ENCODE measurements at places on chromosomes 3 and 15. TPM values are rescaled to one million over a fixed set of nuclear protein-coding genes. Genes with fewer than 3 reads are reported as not detected.

SLC28A2 gene
- 2.4 TPM for total RNA-seq

DNA sequence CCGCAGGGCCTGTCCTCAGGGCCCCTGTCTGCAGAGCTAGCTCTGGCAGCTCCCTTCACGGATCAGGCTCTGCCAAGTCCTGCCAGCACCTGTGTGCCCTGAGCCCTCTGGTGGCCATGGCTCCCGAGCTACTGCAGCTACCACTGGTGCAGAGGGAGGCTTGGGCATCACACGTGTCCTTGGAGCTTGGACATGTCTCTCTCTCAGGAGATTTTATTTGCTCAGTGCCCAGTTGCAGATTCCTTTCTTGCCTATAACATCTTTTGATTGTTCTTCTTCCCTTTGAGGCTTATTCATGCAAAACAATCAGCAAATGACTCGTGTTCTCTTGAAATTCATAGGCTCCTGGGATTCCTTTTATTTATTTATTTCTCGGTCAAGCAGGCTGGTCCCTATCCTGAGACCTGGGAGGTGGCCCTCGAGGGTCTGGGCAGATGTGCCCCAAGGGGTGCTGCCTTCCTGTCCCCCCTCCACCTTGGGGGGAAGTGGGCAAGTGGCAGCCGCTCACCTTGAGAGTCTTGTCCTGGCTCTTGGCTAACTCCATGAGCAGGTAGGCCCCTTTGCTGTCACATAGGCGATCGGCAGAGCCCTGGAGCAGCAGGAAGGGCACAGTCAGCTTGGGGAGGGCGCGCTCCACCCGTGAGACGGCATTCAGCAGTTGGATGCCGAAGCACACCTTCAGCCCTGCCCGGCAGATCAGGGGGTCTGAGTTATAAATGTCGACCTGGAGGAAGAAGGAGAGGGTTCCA is 21.9 kb downstream of the ABTB1 start:
- peaks cover 14% of the 10 kb centered on the region for H3K4me1 ChIP-seq
- no peak overlapping the region for H3K4me3 ChIP-seq
- no peaks in the 10 kb centered on the region for H3K27me3 ChIP-seq
- H3K27ac ChIP-seq = no peak overlapping the region

CKMT1B gene
- 73.2 TPM for total RNA-seq

SLC15A2 gene
- total RNA-seq = 3.4 TPM

DNA sequence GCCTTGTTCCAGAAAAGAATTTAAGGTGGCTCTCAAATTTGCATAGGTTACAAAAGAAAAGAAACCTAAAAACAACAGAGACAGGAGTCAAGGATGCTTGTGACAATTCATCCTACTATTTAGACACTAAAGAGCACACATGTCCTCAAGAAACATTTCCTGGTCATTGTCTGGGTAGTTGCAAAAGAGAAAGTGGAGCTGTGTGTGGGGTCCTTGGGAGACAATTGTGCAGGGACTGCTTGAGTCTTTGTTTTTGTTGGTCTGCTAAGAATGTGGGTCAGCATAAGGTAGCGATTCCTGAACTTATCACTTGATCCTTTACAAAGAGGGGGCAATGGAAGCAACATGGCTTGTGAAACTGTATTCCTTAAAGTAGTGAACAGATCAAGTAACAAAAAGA is 185.3 kb downstream of the KCNAB1 start:
- no peaks in the 10 kb centered on the region for H3K36me3 ChIP-seq
- no peaks in the 10 kb centered on the region for H3K4me1 ChIP-seq
- H3K27me3 ChIP-seq = no peaks in the 10 kb centered on the region
- no peak overlapping the region for H3K27ac ChIP-seq
- DNase-seq = no peak

GRCh38 chr3:105816833-105817232 is 52.0 kb downstream of the CBLB start:
- H3K36me3 ChIP-seq = peaks cover 40% of the 10 kb centered on the region
- H3K27me3 ChIP-seq = no peaks in the 10 kb centered on the region
- H3K4me1 ChIP-seq = peaks cover 22% of the 10 kb centered on the region
- H3K4me3 ChIP-seq = no peak overlapping the region
- DNase-seq = no peak
- H3K27ac ChIP-seq = no peak overlapping the region

- H3K4me3 ChIP-seq = peak overlapping the region; percentile 65
- peaks cover 23% of the 10 kb centered on the region for H3K4me1 ChIP-seq
- no peak overlapping the region for H3K27ac ChIP-seq
- H3K36me3 ChIP-seq = no peaks in the 10 kb centered on the region
- DNase-seq = no peak
Observed at GRCh38 chr15:85766001-85766831, 28.5 kb downstream of the KLHL25 start.

DNA sequence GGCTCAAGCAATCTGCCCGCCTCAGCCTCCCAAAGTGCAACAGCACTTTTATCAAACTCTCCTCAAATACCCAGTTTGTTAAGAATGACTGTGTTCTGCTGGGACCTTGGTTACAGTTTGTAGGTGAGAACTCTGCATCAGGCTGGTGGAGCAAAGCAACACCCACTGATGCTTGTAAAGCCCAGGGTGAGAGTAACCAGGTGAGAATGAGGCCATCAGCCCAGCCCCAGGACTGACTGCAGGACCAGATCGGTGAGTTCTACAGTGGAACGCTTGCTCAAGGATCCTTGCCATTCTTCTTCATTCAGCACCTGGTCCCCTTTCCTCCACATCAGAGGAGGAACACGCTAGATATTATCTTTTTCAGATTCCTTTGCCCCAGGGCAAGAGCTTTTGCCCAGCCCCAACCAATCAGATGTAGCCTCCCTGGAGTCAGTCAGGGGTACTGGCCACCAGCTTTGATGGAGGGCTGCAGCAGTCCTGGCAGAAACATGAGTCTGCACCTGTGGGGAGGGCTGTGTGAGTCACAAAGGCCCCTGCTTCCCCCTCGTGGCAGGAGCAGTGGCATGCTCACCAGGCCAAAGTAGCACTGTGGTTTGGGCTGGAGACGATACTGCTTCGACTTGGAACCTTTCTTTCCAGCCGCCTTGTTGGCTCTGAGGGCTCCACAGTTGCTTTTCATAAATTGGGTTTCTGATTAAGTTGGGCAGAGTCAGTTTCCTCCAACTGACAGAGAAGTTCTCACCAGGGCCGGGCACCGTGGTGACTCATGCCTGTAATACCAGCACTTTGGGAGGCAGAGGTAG is 3.5 kb upstream of the SHISA5 start:
- peak overlapping the region; percentile 85 for H3K27ac ChIP-seq
- H3K36me3 ChIP-seq = no peaks in the 10 kb centered on the region
- peaks cover 15% of the 10 kb centered on the region for H3K4me1 ChIP-seq
- no peak for DNase-seq
- H3K4me3 ChIP-seq = peak overlapping the region; percentile 71

- H3K27ac ChIP-seq = no peak overlapping the region
- DNase-seq = no peak
- peaks cover 30% of the 10 kb centered on the region for H3K4me1 ChIP-seq
- peaks cover 3% of the 10 kb centered on the region for H3K27me3 ChIP-seq
- H3K36me3 ChIP-seq = no peaks in the 10 kb centered on the region
Observed at GRCh38 chr15:63482874-63483323, 21.5 kb upstream of the USP3 start.

GRCh38 chr15:67593562-67593961 is 51.1 kb downstream of the MAP2K5 start:
- H3K4me3 ChIP-seq = no peak overlapping the region
- H3K27me3 ChIP-seq = no peaks in the 10 kb centered on the region
- no peak for DNase-seq
- no peak overlapping the region for H3K27ac ChIP-seq

- peaks cover 21% of the 10 kb centered on the region for H3K4me1 ChIP-seq
- DNase-seq = no peak
- no peak overlapping the region for H3K27ac ChIP-seq
- no peaks in the 10 kb centered on the region for H3K36me3 ChIP-seq
Observed at GRCh38 chr3:21751886-21752285, 876 bp upstream of the ZNF385D start.

LDHAL6B gene
- total RNA-seq = not detected

SEC22A gene
- 21.5 TPM for total RNA-seq

DNA sequence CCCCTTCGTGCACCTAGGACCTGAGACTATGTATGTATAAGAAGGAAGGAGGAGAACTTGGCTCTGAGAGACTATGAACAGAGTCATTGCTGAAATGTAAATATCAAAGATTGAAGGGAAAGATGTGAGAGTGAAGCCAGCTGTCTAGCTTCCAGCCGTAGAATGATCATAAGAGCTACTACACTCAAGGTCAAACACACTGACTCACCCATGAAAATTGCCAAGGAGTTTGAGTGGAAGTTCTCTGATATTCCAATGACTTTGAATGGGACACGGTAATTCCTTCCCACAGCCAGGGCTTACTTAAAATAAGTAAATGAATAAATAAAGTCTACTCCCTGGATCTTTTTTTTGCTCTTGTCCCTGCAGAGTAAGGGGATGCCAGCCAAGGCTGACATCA is 398.9 kb upstream of the TPRG1 start:
- no peak for DNase-seq
- peaks cover 6% of the 10 kb centered on the region for H3K4me1 ChIP-seq
- H3K36me3 ChIP-seq = no peaks in the 10 kb centered on the region

DNA sequence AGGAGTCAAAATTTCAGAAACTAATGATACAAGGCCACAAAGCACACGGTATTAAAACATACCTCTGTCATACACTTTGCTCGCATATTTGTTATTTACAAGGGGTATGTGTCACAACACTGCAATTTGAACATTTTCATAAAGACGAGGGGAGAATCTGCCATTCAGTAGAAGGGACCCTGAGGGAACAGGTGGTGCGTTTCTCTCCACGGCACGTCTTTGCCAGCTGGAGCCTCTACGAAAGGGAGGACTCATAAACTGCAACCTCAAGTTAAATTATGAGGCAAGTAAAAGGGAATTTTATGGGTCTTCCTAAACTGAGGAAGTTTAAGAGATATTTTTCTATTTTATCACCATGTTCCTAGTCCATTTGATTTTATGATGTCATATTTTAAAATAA is 19.1 kb downstream of the ATP10A start:
- peaks cover 8% of the 10 kb centered on the region for H3K4me1 ChIP-seq
- no peak overlapping the region for H3K27ac ChIP-seq
- H3K4me3 ChIP-seq = no peak overlapping the region
- H3K27me3 ChIP-seq = peaks cover 16% of the 10 kb centered on the region

CCDC33 gene
- 5.0 TPM for total RNA-seq

GRCh38 chr3:123843668-123844067 is 40.5 kb downstream of the MYLK start:
- H3K27ac ChIP-seq = no peak overlapping the region
- H3K27me3 ChIP-seq = no peaks in the 10 kb centered on the region
- no peaks in the 10 kb centered on the region for H3K4me1 ChIP-seq

RGMA gene
- 37.0 TPM for total RNA-seq

PATL2 gene
- total RNA-seq = 1.0 TPM

DNA sequence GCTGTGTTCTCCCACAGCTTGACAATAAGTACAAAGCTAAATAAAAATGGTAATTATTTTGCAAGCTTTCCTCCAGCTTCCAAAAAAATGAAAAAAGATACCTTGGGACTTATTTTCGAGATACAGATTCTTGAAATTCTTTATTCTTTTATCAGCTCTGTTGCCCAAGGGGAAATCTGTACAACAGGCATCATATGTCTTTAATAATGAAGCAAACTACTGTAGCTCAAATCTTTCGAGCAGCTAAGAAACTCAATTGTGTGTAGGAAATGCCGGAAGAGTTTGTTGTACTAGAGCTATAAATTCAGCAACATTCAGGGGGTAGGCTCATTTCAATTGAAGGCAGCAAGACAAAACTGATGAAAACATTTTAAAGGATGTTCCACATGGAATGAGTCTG is 297.7 kb downstream of the GBE1 start:
- H3K27me3 ChIP-seq = no peaks in the 10 kb centered on the region
- no peak for DNase-seq
- H3K36me3 ChIP-seq = no peaks in the 10 kb centered on the region
- H3K4me1 ChIP-seq = peaks cover 5% of the 10 kb centered on the region
- no peak overlapping the region for H3K4me3 ChIP-seq
- H3K27ac ChIP-seq = no peak overlapping the region

DNA sequence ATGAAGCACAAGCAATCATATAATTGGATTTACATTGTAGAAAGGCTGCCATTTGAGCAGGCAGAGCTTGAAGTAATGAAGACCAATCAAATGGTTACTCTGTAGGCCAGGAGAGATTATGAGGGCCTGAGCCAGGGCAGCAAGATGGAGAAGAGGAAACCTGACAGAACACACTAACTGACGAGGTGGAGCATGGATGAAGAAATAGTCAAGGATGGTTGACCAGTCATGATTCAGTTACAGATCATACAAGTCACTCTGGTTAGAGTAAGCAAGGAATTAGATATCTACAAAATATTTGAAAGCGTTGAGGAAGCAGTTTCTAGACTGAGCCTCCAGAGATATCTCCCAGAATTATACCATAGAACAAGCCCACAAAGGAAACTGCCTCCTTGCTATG is 101.8 kb upstream of the THSD4 start:
- no peaks in the 10 kb centered on the region for H3K27me3 ChIP-seq
- H3K4me1 ChIP-seq = no peaks in the 10 kb centered on the region
- H3K36me3 ChIP-seq = peaks cover 1% of the 10 kb centered on the region
- no peak overlapping the region for H3K27ac ChIP-seq

GRCh38 chr15:38129531-38130204 is 123.0 kb upstream of the SPRED1 start:
- H3K4me3 ChIP-seq = peak overlapping the region; percentile 24
- H3K4me1 ChIP-seq = peaks cover 32% of the 10 kb centered on the region
- no peaks in the 10 kb centered on the region for H3K36me3 ChIP-seq
- H3K27ac ChIP-seq = no peak overlapping the region
- H3K27me3 ChIP-seq = no peaks in the 10 kb centered on the region

SERPINI2 gene
- total RNA-seq = 0.70 TPM
